ENCODE measurements at places on chromosomes 6 and 20. TPM values are rescaled to one million over a fixed set of nuclear protein-coding genes. Genes with fewer than 3 reads are reported as not detected.

RHAG gene
- not detected for total RNA-seq

MYBL2 gene
- total RNA-seq, result 0.60 TPM

HLA-DOB gene
- 1.9 TPM for total RNA-seq

BPI gene
- total RNA-seq, result not detected

SMLR1 gene
- total RNA-seq, result not detected

GDAP1L1 gene
- not detected for total RNA-seq

GJA10 gene
- not detected for total RNA-seq

FAM184A gene
- total RNA-seq, result 2.3 TPM

DEFB132 gene
- total RNA-seq, result not detected

FAM209B gene
- not detected for total RNA-seq

DNA sequence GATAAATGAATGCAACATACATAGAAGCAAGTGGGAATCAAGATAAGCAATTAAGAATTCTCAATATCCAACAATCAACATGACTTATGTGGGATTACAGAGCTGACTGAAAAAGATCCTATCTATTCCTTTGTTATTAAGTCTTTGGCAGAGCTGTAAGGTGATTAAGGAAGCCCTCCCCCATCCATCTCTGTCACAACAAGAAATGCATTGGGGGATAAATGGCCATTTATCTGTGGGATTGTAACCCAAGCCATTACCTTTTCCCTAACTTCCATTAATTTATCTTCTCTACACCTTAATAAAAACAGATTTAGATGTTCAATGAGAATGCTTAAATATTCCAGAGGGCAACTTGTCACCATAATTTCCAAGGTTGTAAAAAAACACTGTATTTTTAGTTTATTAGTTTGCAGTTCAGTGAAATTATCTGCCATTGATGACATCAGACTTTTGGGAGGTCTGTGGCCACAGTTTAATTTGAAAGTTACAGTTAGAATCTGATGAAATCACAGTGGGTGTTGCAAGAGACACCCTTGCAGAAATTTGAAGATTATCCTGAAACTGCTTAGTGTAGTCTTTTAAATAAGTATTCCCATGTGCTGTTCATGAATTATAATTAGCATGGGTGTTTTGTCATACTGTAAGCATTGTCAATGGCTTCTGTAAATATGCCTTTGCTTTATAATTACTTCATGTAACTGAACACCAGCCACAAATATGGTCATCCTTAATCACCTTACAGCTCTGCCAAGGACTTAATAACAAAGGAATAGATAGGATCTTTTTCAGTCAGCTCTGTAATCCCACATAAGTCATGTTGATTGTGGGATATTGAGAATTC lies 49.4 kb upstream of the FYN start:
- DNase-seq, result no peak

DNA sequence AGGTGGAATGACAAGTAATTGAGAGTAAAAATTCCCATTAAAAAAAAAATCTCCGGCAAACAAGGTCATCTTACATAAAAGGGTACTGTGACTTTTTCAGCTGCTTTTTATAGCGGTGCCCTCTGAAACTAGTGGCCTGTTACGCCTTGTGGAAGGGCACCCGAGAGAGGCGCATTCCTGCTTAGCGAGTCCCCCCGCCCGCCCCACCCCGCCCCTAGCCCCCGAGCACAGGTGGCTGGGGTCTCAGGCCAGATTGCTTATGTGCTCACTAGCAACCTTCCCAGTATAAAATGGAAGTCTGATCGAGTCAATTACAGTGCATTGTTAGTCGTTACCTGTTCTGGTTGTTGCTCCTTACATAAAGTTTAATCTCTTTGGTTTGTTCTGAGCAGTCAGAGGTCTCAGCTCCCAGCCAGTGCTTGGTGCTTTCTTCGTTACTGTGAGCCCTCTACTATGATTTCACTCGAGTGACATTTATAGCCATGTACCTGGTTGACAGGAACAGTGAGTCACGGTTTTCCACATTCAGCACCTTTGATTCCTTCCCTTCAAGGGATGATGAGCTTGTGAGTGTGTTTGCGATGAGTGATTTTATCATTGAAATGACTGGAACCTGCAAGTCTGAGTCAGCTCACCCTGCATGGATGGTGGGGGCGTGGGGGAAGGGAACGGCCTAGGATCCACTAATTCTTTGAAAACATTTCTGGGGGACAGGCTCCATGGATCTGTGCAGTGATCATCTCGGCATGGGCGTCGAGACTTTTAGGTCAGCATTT lies 47.6 kb downstream of the ZDHHC14 start:
- DNase-seq, result no peak

DNA sequence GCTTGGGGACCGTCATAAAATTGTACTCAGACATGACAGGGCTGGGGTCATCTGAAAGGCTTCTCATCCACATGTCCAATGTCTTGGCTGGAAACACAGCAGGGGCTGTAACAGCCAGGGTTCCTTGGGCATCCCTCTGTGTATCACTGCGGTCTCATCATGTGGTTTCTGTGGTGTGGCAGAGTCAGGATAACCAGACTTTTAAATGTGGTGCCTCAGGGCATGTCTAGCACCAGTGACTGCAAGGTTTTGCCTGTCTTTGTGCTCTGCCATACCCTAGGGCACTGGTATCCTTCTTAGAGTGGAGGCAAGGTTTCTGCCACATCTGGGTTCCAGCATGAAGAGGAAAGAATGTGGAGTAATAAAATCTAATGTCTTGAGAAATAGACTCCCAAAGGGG lies 124.2 kb downstream of the PLEKHG1 start:
- DNase-seq, result no peak

GRCh38 chr20:19970256-19970765 lies 46.9 kb upstream of the NAA20 start:
- DNase-seq, result no peak

GRCh38 chr6:56853541-56853940 lies 101.4 kb upstream of the BEND6 start:
- DNase-seq, result no peak

DNA sequence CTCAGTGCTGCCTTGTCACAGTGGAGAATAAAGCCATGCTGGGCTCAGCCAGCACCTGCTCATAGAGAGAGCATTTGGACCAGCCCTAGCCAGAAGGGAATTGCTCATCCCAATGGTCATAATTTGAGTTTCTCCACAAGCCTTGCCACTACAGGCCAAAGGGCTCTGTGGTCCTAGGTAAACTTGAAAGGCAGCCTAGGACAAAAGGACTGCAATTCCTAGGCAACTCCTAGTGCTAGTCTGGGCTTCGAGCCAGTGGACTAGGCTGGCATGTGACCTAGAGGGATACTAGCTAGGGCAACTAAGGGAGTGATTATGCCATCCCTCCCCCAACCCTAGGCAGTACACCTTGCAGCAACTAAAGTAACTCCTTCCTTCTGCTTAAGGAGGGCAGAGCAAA lies 516.2 kb downstream of the BCKDHB start:
- no peak for DNase-seq

DNA sequence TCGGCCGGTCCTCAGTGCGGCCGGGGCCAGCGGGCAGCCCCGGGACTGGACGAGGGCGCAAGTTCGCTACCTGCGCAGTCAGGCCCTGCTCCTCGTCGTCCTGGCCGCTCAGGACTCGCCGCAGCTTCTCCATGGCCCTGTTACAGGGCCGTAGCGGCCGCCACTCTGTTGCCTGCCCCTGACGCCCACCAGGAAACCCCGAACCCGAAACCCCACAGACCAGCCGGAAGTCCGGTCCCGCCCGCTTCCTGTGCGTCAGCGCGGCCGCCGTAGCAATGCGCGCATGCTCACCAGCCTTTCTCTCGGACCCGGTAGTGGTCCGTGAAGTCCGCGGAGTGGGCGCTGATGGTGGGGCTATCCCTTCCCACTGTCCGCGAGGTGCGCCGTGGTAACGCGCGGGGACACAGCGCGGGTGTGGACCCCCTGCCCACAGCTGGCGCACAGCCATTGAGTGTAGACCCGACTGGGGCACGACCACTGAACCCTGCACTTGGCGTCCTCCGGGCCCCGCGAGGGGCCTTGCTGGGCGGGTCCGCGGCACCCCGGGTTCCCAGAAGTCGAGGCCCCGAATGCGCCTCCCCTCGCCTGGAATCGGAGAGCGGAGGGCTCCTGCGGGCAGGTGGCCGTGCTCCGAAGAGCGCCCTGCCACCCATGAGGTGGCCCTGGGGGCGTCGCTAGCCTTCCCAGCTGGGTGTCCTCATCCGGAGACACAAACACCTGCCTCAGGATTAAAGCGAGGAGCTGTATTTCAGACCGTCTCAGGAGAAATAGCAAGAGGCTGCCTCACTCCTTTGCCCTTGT lies at the start of gene SFT2D1:
Gene SFT2D1, minus strand, starts transcription at position 197 of the 801 bp plus-strand sequence. Its CDS starts 64 bp downstream, at position 133.
- DNase-seq, result peak; percentile 87

DNA sequence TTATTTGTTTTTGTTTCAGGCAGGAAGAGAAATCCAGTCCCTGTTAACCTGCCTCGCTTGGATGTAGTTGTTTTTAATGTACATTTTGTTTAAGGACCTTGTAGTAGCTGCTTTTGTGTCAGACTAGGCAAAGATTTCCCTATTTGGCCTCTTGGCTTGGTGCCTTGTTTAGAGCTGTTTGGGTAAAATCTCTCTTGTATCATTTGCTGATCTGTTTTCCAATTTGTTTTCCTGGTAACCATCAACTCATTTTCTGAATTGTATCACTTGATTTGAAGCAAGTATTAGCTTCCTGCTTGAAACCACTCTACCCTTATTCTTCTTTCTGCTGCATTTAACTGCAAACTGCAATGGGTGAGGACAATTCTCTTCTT lies 160.7 kb downstream of the ZFAND3 start:
- no peak for DNase-seq

- no peak for DNase-seq
These were observed 35.2 kb upstream of the OVOL2 start for GRCh38 chr20:18092890-18093289.

DNA sequence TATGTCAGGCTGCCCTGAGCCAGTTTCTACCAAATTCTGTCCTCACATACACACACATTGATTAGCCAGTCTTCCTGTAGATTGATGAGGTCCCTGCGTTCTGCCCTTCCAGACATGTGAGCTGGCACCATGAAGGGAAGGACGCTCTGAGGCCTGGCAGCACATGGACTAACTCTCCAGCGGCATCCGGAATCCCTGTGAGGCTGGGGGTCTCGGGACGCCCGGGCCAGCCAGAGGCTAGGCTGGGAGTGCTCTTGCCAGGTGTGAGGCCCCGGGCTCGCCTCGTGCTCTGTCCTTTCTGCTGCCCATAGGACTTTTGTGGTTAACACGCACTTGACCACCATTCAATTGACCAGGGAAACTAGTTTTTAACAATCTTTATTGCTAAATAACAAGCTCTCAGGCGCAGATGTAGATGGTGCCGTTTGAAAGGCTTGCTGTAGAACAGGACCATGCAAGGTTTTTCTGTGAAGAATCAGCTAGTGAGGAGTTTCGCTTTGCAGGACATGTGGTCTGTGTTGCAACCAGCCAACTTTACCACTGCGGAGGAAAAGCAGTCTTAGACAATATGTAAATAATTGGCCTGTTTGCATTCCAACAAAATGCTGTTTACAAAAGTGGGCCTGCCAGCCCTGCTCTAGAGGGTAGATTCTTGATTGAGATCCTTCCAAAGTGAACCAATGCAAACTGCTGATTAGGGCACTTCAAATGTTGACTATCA lies 29.3 kb downstream of the FOXF2 start:
- DNase-seq, result no peak

GRCh38 chr6:31734821-31735406 lies 1.4 kb downstream of the CLIC1 start:
- peak; percentile 69 for DNase-seq

DNA sequence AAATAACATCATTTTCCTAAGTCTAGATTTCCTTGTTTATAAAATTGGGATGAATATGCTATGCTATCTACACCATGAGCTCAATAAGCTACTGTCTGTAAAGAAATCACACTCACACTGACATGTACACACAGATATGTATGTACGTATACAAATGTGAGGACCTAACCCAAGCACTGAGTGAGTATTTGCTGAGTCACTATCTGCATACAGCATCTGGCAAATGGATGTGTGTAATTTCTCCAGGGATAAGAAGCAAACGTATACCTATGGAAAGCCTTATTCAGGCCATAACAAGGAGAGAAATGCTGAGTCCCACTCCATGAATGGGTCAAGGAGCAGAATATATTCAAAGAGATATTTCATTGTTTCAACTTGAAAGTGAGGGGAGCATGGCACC lies 153.9 kb downstream of the LPA start:
- no peak for DNase-seq

- no peak for DNase-seq
These were observed 61.4 kb downstream of the PHF20 start for GRCh38 chr20:35833241-35833640.

DNA sequence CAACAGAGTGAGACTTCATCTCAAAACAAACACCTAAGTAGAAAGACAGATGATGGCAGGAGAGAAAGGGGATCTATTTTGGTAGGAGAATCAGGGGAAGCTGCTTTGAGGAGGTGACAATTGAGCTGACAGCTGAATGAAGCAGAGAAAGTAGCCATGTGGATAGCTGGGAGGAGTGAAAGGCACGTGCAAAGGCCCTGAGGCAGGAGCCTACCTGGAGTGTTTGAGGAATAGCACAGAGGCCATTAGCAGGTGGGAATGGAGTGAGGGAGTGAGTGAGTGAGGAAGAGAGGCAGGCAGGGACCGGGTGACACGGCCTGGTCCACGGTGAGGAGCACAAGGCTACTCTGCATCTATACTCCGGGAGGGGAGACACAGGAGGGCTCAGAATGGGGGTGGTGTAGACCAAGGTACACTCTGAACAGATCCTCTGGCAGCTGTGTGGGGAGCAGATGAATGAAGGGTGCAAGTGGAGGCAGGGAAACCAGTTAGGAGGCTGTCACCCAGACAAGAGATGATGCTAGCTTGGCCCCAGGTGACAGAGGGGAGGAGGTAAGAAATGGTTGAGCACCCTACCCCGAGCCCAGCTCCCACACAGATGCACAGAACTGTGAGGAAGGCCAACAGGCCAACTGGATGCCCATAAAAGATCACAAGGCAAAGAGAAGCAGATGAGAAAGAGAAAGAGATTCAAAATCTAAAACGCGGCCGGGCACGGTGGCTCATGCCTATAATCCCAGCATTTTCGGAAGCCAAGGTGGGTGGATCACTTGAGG lies 43.6 kb downstream of the NFATC2 start:
- DNase-seq, result no peak

- no peak for DNase-seq
These were observed 19.6 kb downstream of the TGM6 start for GRCh38 chr20:2400290-2400689.

DNA sequence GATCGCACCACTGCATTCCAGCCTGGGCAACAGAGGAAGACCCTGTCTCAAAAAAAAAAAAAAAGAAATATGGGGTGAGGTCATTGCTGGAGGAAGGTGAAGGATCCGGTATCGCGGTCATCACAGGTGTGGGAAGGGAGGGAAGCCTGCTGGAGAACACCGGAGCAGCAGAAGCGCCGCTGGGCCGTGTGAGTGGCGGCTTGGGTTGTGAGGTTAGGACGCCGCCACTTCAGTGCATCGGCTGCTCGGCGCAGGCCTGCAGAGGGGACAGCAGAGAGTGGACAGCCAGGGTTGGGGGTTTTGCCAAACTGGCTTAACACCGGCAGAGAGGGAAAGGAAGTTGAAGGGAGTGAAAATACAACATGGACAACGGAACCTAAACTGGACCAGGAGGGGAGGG lies 5.4 kb downstream of the TLDC2 start:
- no peak for DNase-seq

GRCh38 chr20:45354423-45355208 lies 6.4 kb upstream of the SDC4 start:
- DNase-seq, result no peak
